ENCODE measurements at places on chromosomes 5 and 9. TPM values are rescaled to one million over a fixed set of nuclear protein-coding genes. Genes with fewer than 3 reads are reported as not detected.

DNA sequence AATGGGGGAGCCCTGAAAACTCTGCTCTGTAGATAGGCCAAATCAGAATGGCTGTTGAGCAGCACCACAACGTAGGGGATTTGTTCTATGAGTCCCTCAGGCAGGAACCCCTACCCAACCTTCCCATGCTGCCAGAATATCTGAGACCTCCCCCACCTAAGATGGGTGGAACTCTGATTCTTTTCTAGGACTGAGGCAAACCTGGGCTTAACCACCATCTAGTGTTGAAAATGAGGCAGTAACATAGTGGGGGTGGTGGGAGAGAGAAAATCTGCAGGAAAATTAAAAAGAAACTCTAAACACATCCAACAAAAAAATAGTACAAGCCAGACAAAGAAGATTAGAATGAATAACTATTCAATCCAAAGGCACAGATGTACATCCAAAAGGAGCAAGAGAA lies 228.4 kb downstream of the ATPSCKMT start:
- H3K4me1 ChIP-seq, result no peaks in the 10 kb centered on the region
- H3K4me3 ChIP-seq, result no peak overlapping the region
- H3K27ac ChIP-seq, result no peak overlapping the region
- no peak for DNase-seq
- H3K36me3 ChIP-seq, result no peaks in the 10 kb centered on the region

C5orf46 gene
- 4.1 TPM for polyA plus RNA-seq

SIT1 gene
- polyA plus RNA-seq, result not detected

DNA sequence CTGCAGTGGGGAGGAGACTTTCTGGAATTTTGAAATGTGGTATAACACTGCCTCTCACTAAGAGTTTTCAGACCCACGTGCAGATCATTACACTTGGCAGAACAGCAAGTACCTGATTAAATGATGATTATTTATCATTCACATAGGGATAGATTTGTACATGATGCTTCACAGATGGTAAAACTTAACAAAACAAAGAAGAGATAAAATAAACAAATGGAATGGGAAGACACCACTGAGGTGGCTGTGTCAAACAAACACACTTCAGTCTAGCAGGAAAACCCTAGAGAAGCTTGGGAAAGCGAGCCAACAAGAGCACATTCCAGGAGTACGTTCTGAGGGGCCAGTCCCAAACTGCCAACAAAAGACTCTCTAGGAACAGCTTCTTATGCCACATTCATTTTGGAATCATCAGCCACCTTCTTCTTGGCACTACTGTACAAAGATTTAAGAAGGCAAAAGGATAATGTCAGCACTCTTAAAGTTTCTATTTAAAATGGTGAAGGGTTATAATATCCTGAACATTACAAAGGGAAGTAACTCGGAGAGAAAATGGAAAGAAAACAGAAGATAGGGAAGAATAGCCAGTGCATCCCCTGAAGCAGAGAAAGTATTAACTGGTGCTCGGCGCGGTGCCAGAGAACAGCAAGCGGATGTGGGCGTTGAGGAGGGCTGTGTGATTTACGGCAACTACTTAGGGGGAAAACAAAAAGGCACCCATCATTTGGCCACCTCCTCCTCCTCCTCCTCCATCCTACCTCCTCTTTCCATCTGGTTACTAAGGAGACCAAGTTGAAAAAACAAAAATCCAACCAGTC lies 1.6 kb downstream of the MED27 start:
- peaks cover 14% of the 10 kb centered on the region for H3K4me1 ChIP-seq
- no peak overlapping the region for H3K27ac ChIP-seq
- peaks cover 17% of the 10 kb centered on the region for H3K36me3 ChIP-seq
- H3K27me3 ChIP-seq, result no peaks in the 10 kb centered on the region
- peak; percentile 62 for DNase-seq

OSMR gene
- polyA plus RNA-seq, result 56.0 TPM

DNA sequence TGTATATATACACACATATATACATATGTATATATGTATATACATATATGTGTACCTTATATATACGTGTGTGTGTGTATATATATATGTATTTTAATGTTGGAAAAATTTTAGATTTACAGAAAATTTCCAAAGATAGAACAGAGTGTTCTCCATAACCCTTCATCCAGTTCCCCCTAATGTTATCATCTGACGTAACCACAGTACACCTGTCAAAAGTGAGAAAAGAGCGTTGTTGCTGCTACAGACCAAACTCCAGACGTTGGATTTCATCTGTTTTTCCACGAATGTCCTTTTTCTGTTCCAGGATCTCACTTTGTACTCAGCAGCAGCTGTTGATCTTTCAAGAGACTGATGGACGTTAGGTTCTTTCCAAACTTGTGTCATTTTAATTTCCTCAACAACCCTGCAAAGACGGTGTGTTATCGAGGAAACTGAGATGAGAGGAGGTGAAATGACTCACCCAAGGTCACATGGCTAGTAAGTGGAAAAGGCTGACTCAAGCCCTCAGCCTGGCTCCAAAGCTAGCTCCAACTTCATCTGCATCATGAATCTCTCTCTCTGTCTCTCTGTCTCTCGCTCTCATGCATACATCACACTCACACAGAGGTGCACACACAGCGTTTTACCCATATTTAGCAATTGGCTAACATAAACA lies 17.0 kb upstream of the NTNG2 start:
- DNase-seq, result no peak
- peaks cover 12% of the 10 kb centered on the region for H3K4me1 ChIP-seq
- no peak overlapping the region for H3K27ac ChIP-seq
- no peaks in the 10 kb centered on the region for H3K36me3 ChIP-seq
- H3K4me3 ChIP-seq, result no peak overlapping the region
- peaks cover 19% of the 10 kb centered on the region for H3K27me3 ChIP-seq

- no peaks in the 10 kb centered on the region for H3K36me3 ChIP-seq
- H3K27ac ChIP-seq, result no peak overlapping the region
- H3K4me3 ChIP-seq, result peak overlapping the region; percentile 27
- peaks cover 24% of the 10 kb centered on the region for H3K27me3 ChIP-seq
Measured at GRCh38 chr5:31854181-31855133, 215.5 kb downstream of the PDZD2 start.

DNA sequence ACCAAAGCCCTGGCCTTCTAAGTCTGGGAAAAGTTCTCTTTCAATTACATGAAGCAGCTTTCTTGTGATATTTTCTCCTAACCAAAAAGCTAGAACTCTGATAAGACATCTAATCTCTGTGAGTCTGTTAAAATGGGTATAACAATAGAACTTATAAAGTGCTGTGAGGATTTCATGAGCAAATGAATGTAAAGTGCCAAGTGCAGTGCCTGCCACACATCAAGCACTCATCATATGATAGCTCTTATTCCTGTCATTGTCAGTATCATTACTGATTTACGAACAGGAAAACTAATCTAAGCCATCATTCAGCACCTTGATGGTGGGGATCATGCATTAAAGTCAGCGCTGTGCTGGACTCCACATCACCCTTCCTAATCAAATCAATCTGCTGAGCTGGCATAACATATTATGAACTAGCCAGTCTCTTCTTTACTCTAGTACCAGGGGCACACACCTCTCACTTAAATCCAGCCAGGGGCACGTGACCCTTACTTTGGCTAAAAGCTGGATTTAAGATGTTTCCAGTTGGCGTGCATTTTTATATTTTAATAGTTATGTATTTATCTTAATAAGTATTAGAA lies 37.3 kb downstream of the YIPF5 start:
- no peak overlapping the region for H3K27ac ChIP-seq
- no peaks in the 10 kb centered on the region for H3K27me3 ChIP-seq
- no peak for DNase-seq
- no peaks in the 10 kb centered on the region for H3K36me3 ChIP-seq
- H3K4me3 ChIP-seq, result no peak overlapping the region

GRCh38 chr5:102666164-102666946 lies 88.8 kb upstream of the PAM start:
- H3K4me1 ChIP-seq, result peaks cover 28% of the 10 kb centered on the region
- peak; percentile 52 for DNase-seq
- no peaks in the 10 kb centered on the region for H3K36me3 ChIP-seq
- H3K4me3 ChIP-seq, result no peak overlapping the region

RABGAP1 gene
- polyA plus RNA-seq, result 29.2 TPM

RORB gene
- 0.47 TPM for polyA plus RNA-seq

DNA sequence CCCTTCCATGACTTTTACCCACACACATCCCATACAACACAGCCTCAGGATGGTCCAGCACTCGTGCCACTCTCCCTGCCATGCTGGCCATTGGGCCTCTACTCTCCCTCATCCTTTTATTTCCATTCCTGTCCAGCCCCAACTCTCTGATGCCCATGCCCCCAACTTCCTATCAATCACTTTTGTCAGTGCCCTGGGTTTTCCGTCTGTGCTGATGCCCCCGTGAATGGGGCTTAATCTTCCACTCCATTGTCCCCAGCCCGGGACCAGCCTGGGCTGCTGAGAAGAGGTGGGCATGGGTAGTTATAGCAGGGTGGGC lies 12.6 kb upstream of the ACSL6 start:
- no peaks in the 10 kb centered on the region for H3K36me3 ChIP-seq
- DNase-seq, result no peak
- H3K27ac ChIP-seq, result no peak overlapping the region
- no peaks in the 10 kb centered on the region for H3K27me3 ChIP-seq
- no peaks in the 10 kb centered on the region for H3K4me1 ChIP-seq

IL17B gene
- polyA plus RNA-seq, result not detected

DNA sequence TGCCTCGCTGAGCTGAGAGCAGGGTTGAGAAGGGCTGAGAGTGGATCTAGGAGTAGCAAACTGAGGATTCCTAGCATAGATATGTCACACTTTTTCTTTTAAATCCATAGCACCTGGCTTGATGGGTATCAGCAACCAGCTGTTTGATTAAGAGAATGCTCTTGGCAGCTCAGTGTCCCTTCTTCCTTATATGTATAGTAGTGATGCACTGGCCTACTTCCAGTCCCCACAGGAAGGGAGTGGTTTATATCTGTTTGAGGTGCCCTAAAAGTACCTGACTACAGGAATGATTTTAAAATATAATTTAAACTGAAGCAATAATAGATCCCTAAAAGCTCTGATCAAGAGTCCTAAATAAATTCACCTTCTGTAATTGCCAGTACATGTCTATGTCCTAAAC lies 546.8 kb upstream of the ZNF608 start:
- H3K27ac ChIP-seq, result no peak overlapping the region
- peaks cover 15% of the 10 kb centered on the region for H3K4me1 ChIP-seq
- H3K36me3 ChIP-seq, result no peaks in the 10 kb centered on the region
- no peak overlapping the region for H3K4me3 ChIP-seq
- no peaks in the 10 kb centered on the region for H3K27me3 ChIP-seq

DNA sequence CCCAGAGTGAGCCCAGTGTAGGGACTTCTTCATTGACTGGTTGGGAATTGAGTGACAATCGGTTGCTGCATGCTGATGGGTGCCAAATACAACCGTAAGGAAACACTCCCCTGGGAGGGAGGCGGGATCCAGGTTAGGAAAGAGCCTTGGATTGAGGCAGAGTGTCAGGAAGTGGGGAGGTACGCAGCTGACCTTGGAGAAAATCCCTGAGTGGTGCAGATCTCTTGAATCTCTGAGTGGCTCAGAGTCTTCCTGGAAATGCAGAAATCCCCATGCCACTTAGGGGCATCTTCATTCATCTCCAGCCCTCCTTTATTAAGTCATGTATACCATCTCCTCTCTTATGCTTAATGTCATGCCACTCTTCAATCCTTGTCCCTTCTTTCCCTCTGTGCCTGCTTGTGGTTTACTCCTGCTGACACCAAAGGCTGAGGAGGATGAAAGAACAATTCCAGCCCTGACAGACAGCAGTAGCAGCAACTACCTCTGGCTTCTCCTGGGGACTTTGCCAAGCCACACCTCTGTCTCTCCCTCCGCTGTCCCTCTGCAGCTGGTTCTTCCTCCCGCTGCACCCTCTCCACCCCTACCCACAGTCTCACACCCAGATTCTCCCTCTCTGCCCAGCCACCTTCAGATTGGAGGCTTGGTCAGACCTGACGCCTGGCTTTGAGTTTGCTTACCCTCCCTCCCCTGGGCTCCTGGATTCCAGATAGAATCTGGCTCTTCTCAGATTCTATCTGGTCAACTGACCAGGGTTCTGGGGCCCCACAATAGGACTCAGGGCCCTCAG lies 14.1 kb upstream of the LCP2 start:
- H3K27ac ChIP-seq, result no peak overlapping the region
- no peaks in the 10 kb centered on the region for H3K36me3 ChIP-seq

GRCh38 chr9:88533951-88534455 lies 975 bp upstream of the NXNL2 start:
- no peaks in the 10 kb centered on the region for H3K27me3 ChIP-seq
- H3K4me3 ChIP-seq, result peak overlapping the region; percentile 59
- H3K36me3 ChIP-seq, result no peaks in the 10 kb centered on the region

TIMD4 gene
- polyA plus RNA-seq, result not detected

- H3K4me1 ChIP-seq, result peaks cover 8% of the 10 kb centered on the region
- H3K36me3 ChIP-seq, result no peaks in the 10 kb centered on the region
- no peaks in the 10 kb centered on the region for H3K27me3 ChIP-seq
- DNase-seq, result no peak
- H3K4me3 ChIP-seq, result no peak overlapping the region
Measured at GRCh38 chr5:144468571-144468970, 297.9 kb downstream of the KCTD16 start.

RASA1 gene
- polyA plus RNA-seq, result 57.9 TPM

GRCh38 chr9:77903666-77904285 lies 127.8 kb downstream of the GNAQ start:
- DNase-seq, result no peak
- H3K4me1 ChIP-seq, result peaks cover 17% of the 10 kb centered on the region
- H3K27me3 ChIP-seq, result no peaks in the 10 kb centered on the region
- H3K27ac ChIP-seq, result no peak overlapping the region
- H3K4me3 ChIP-seq, result no peak overlapping the region

- H3K36me3 ChIP-seq, result peaks cover 4% of the 10 kb centered on the region
- no peak for DNase-seq
- H3K4me3 ChIP-seq, result no peak overlapping the region
- no peak overlapping the region for H3K27ac ChIP-seq
- H3K4me1 ChIP-seq, result peaks cover 6% of the 10 kb centered on the region
Measured at GRCh38 chr5:126794157-126794828, 17.4 kb downstream of the LMNB1 start.

DNA sequence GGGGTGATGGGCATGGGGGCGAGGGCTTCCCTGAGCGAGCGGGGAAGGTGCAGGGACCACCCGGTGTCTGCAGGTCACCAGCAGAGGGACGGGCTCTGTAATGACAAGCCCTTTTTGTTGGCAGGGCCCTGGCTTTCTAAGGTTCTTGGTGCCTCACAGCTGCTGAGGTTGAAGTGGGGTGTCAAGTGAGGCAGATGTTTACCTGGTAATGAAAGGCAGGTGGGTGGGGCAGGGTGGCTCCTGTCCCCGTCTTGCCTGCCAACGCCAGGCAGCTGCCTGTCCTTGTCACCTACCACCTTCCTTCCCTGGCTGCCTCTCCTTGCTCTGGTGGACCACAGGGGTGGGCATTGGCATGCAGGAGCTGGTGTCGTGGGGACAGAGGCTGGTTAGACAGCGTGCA lies 41.0 kb upstream of the SEMA4D start:
- H3K4me3 ChIP-seq, result no peak overlapping the region
- peaks cover 59% of the 10 kb centered on the region for H3K4me1 ChIP-seq

DNA sequence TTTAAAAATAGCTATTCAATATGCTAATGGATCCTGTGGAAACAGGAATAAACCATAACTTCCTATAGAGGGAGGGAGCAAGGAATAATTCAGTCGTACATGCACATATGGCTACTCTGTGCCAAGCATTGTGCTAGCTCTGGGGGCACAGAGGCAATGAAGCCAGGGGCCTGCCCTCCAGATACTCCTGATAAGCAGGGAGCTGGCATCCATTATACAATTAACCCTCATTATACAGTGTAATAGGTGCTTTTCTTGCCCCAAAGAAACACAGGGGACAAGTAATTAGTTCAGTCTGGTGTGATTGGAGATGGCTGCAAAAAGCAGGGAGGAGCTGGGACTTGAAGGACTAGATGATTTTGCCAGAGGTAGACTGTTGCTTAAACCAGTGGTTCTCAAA lies 200.4 kb downstream of the SREK1 start:
- H3K4me1 ChIP-seq, result peaks cover 23% of the 10 kb centered on the region
- H3K36me3 ChIP-seq, result no peaks in the 10 kb centered on the region
- no peak overlapping the region for H3K4me3 ChIP-seq
- H3K27ac ChIP-seq, result no peak overlapping the region
- peaks cover 4% of the 10 kb centered on the region for H3K27me3 ChIP-seq

PIP5K1B gene
- not detected for polyA plus RNA-seq

PGM5 gene
- not detected for polyA plus RNA-seq

GFI1B gene
- polyA plus RNA-seq, result 0.03 TPM

ARHGEF28 gene
- polyA plus RNA-seq, result 3.7 TPM

Measured in SK-N-SH (cell line).